ENCODE measurements at places on chromosomes 1 and 21. TPM values are rescaled to one million over a fixed set of nuclear protein-coding genes. Genes with fewer than 3 reads are reported as not detected.

HSD11B1 gene
- total RNA-seq, result 0.33 TPM

OMA1 gene
- total RNA-seq, result 27.7 TPM

ANKRD35 gene
- total RNA-seq, result 0.11 TPM

DNA sequence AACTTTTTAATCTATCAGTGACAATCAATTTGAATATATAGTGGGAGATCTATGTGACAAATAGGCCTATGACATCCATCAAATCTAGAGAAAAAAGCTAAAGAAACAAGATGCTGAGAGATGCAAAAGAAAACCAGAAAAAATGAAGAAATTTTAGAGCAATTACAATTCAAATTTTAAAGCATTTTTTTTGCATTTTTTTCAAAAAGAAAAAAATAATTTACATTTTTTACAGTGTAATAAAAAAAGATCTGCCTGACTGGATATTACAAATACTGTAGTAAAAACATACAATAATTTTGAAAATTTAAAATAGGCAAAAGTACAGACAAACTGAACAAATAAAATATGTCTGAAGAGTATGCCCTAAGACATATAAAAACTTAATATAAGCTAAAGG is 14.4 kb downstream of the CD34 start:
- no peak for DNase-seq
- no peaks in the 10 kb centered on the region for H3K27me3 ChIP-seq
- H3K4me3 ChIP-seq, result no peak overlapping the region
- no peak overlapping the region for H3K27ac ChIP-seq

- no peak for DNase-seq
- H3K27me3 ChIP-seq, result no peaks in the 10 kb centered on the region
- no peak overlapping the region for H3K4me3 ChIP-seq
These were observed 18.2 kb downstream of the DNALI1 start for GRCh38 chr1:37574834-37575480.

GRCh38 chr1:151841141-151841540 is 1.5 kb upstream of the C2CD4D start:
- H3K36me3 ChIP-seq, result peaks cover 6% of the 10 kb centered on the region
- no peak overlapping the region for H3K27ac ChIP-seq
- H3K4me3 ChIP-seq, result no peak overlapping the region
- H3K4me1 ChIP-seq, result peaks cover 46% of the 10 kb centered on the region

DNA sequence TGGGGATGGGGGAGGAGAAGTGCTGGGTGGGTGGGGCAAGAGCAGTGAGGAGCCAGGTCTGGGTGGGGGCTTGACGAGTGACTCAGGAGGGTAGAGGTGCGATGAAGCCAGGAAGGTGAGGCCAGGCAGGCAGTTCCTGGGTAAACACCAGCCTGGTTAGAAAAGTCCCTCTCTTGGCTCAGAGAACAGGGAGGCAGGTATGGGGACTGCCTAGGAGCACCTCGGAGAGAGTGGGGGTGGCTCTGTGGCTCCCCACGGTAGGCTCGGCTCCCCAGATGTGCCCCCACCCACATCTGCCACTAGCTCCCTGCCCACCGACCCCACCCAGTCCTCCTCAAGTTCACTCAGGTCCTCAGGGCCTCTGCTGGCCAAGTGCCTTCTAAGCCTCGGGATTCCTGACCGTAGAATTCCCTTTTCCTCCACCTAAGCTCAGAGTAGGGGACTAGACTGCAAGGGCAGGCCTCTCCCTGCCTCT is 1.2 kb downstream of the HSPG2 start:
- H3K27ac ChIP-seq, result no peak overlapping the region
- peak; percentile 28 for DNase-seq
- H3K27me3 ChIP-seq, result no peaks in the 10 kb centered on the region

DNA sequence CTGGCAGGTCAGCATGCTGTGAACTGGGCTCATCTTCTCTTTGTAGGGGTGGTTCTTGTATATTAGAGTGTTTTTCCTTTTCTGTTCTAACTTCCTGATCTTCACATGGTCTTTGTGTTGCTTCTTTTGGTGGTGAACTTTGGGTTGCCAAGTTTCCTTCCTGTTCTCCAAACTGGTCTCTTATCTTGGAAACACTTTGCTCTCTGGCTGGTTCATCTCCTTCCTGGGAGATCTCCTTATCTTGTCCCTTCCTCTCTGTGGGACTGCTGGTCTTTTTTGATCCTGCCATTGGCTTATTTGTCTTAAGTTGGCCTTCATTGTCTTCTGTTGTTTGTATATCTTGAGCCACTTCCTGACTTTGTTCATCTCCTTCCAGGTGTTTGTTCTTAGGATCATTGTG is 2.1 kb downstream of the TCHHL1 start:
- H3K36me3 ChIP-seq, result no peaks in the 10 kb centered on the region
- H3K4me3 ChIP-seq, result no peak overlapping the region
- no peak overlapping the region for H3K27ac ChIP-seq
- H3K4me1 ChIP-seq, result no peaks in the 10 kb centered on the region
- no peak for DNase-seq
- H3K27me3 ChIP-seq, result peaks cover 20% of the 10 kb centered on the region

DNA sequence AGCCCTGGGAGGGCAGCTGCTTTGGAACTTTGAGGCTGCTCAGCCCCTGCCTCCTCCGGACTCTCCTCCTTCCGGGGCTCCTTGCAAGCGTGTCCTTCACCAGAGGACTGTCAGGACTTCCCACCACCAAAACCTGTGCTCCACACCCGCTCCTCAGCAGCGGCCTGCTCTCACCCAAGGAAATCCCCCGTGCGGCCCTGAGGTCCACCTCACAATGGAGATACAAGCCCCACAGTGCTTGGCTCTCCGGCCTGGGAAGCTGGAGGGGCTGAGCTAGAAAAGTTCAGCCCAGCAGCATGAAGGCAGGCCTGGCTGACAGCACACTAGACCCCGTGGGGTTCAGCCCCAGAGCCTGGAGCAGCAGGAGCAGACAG is 33.6 kb downstream of the PGBD5 start:
- no peak for DNase-seq
- no peaks in the 10 kb centered on the region for H3K36me3 ChIP-seq
- no peaks in the 10 kb centered on the region for H3K4me1 ChIP-seq
- no peak overlapping the region for H3K4me3 ChIP-seq
- H3K27me3 ChIP-seq, result peaks cover 6% of the 10 kb centered on the region
- no peak overlapping the region for H3K27ac ChIP-seq

- no peaks in the 10 kb centered on the region for H3K4me1 ChIP-seq
- H3K27ac ChIP-seq, result no peak overlapping the region
- no peaks in the 10 kb centered on the region for H3K27me3 ChIP-seq
- H3K36me3 ChIP-seq, result no peaks in the 10 kb centered on the region
These were observed 11.1 kb upstream of the VPS26C start for GRCh38 chr21:37278199-37278598.

GRCh38 chr1:44812822-44813543 is 4.7 kb downstream of the BTBD19 start:
- H3K4me3 ChIP-seq, result peak overlapping the region; percentile 57
- H3K4me1 ChIP-seq, result peaks cover 68% of the 10 kb centered on the region
- H3K36me3 ChIP-seq, result no peaks in the 10 kb centered on the region
- no peaks in the 10 kb centered on the region for H3K27me3 ChIP-seq

GRCh38 chr21:43290421-43291346 is 121.9 kb downstream of the CRYAA start:
- H3K27ac ChIP-seq, result no peak overlapping the region
- no peak overlapping the region for H3K4me3 ChIP-seq
- H3K4me1 ChIP-seq, result peaks cover 3% of the 10 kb centered on the region
- H3K27me3 ChIP-seq, result peaks cover 3% of the 10 kb centered on the region

DNA sequence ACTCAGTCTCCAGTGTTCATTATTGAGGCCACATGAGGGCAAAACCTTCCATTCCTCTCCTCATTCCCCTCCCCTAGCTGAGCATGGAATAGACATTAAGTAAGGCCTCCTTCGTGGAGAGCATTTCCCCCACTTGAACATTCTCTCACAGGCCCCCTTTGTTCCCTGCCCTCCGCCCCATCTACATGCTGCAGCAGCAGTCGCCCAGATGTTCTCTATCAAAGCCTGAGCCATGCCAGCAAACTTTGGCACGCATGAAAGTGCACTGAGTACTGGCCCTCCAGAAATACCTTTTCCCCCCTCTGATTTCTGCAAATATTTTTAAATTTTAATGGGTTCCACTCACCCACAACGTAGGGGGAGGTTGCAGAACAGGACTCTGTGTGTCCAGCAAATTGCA is 20.9 kb upstream of the GORAB start:
- H3K27me3 ChIP-seq, result no peaks in the 10 kb centered on the region
- no peak for DNase-seq
- H3K27ac ChIP-seq, result no peak overlapping the region
- no peak overlapping the region for H3K4me3 ChIP-seq
- no peaks in the 10 kb centered on the region for H3K36me3 ChIP-seq

DNA sequence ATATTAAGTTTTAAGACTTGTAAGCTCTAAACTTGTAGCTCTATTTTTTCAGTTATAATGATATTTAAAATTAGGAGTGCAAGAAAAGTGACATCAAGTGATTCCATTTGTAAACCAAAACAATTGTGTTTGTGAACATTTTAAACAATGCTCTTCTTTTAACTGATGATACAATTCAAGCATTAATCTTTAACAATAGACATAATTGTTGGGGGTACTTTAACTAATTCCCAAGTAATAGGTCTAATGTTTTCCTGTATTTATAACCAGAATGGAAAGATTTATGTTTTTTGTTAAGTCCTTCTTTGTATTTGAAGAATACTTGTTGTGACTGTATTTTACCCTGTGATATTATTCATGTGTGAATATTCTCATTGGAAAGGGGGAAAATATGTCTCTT is 6.8 kb downstream of the ATG4C start:
- no peaks in the 10 kb centered on the region for H3K36me3 ChIP-seq
- H3K27me3 ChIP-seq, result no peaks in the 10 kb centered on the region
- no peak for DNase-seq
- no peaks in the 10 kb centered on the region for H3K4me1 ChIP-seq
- H3K27ac ChIP-seq, result no peak overlapping the region

GRCh38 chr1:158998781-158999161 is 10.9 kb upstream of the IFI16 start:
- H3K4me3 ChIP-seq, result no peak overlapping the region
- H3K36me3 ChIP-seq, result peaks cover 3% of the 10 kb centered on the region
- DNase-seq, result peak; percentile 63
- no peaks in the 10 kb centered on the region for H3K27me3 ChIP-seq

DNA sequence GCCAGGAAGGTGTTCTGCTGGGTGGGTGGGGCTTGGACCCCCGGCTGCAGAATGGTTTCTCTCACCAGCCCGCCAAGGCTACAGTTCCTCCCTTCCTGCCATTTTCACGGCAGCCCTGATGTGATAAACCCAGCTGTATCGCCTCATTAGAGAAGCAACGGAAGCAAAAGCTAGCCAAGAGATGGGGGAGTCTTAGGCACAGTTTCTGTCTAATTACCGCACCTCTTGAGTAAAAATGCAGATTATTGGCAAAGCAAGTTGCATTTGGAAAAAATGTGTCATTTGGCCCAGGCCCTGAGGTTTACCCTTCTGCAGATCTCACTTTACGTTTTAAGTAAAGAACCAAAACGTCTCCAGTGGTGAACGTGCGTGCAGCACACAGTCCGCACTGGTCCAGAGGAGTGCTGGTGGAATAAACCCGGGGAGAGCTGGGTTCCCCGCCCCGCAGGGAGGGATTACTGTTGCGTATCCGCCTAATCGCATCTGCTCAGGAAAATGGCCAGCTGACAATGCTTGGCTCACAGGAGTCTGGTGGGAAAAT is 109.9 kb downstream of the GALNT2 start:
- H3K27me3 ChIP-seq, result no peaks in the 10 kb centered on the region
- H3K36me3 ChIP-seq, result peaks cover 4% of the 10 kb centered on the region

DNA sequence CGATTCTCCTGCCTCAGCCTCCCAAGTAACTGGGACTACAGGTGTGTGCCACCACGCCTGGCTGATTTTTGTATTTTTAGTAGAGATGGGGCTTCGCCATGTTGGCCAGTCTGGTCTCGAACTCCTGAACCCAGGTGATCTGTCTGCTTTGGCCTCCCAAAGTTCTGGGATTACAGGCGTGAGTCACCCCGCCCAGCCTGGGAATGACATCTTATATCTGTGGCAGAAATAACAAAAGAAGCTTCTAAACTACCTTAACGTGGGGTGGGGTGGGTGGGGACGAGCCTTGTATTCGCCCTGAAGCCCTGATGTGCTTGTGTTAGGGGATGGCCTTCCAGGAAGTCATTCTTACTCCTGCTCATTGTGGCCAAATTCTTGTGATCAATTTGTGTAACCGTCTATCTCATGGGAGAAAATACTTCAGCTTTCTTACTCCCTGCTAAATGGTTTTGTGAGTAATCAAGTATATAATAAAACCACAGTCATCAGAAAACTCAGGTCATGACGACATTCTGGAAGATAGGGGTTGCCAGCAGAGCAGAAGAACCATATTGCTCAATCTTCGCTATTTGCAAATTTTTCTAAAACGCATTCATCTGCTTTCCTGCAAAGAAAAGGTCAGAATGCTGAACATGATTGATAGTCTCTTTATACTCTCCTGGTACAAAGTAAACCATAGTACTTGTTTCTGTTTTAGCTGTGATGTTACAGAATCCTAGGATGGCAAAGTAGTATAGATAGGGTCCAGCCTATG is 63.2 kb downstream of the DIRAS3 start:
- no peak overlapping the region for H3K27ac ChIP-seq
- no peaks in the 10 kb centered on the region for H3K36me3 ChIP-seq
- no peaks in the 10 kb centered on the region for H3K27me3 ChIP-seq
- H3K4me1 ChIP-seq, result no peaks in the 10 kb centered on the region

- no peak overlapping the region for H3K4me3 ChIP-seq
- peaks cover 22% of the 10 kb centered on the region for H3K4me1 ChIP-seq
- no peak for DNase-seq
- peaks cover 32% of the 10 kb centered on the region for H3K36me3 ChIP-seq
- no peaks in the 10 kb centered on the region for H3K27me3 ChIP-seq
These were observed 1.7 kb downstream of the PIAS3 start for GRCh38 chr1:145857170-145857569.

DNA sequence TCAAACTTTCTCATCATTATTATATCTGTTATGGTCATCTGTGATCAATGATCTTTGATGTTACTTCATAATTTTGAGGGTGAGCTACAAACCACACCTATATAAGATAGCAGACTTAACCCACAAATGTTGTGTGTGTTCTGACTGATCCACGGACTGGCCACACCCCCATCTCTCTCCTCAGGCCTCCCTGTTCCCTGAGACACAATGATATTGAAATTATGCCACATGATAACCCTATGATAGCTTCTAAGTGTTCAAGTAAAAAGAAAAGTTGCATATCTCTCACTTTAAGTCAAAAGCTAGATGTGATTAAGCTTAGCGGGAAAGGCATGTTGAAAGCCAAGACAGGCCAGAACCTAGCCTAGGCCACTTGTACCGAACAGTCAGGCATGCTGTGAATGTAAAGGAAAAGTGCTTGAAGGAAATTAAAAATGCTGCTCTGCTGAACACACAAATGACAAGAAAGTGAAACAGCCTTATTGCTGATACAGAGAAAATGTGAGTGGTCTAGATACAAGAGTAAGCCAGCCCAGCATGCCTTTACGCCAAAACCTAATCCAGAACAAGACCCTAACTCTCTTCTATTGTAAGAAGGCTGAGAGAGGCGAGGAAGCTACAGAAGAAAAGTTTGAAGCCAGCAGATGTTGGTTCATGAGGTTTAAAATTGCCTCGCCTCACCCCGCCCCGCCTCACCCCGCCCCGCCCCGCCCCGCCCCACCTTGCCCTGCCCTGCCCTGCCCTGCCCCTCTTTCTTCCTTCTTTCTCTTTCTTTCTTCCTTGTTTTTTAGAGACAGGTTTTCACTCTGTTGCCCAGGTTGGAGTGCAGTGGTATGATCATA is 16.5 kb downstream of the CTSS start:
- H3K4me3 ChIP-seq, result no peak overlapping the region
- no peaks in the 10 kb centered on the region for H3K4me1 ChIP-seq
- DNase-seq, result no peak
